ENCODE measurements at places on chromosomes 3 and 15.

GRCh38 chr3:54421943-54422342 lies 299.6 kb downstream of the CACNA2D3 start:
- no peak for DNase-seq

GRCh38 chr3:125644036-125645005 lies 49.0 kb upstream of the OSBPL11 start:
- DNase-seq, result no peak

DNA sequence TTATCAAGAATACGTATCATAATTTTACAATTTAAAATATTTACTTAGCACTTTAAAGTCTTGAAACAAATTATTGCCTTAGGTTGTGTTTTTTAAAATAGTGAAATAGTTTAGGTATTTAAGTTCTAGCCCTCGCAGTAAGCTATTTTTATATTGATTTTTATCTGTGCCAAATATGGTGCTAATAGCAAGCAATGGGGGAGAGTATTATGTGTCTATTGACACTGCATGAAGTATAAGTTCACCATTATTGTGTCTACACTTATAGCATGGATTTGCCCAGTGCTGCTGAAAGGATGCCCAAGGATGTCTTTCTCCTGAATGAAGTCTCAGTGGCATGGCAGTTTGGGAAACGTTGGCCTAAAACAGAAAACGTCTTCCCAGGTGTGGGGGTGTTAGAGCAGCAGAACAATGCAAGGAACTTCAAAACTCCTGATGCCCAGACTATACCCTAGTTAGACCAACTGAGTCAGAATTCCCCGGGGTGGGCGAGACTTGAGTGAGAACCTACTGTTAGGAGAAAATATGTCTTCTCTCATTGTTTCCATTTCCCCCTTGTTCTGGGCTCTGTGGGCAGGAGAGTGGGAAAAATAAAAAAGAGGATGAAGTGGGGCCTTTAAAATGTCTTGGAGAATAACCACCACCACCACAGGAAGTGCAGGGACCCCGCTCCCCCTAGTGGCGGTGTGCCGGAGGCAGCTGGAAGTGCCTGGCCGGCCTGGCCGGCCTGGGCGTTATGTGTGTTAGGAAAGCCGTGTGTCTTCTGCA lies 104.2 kb upstream of the SLC7A14 start:
- DNase-seq, result peak; percentile 52

DNA sequence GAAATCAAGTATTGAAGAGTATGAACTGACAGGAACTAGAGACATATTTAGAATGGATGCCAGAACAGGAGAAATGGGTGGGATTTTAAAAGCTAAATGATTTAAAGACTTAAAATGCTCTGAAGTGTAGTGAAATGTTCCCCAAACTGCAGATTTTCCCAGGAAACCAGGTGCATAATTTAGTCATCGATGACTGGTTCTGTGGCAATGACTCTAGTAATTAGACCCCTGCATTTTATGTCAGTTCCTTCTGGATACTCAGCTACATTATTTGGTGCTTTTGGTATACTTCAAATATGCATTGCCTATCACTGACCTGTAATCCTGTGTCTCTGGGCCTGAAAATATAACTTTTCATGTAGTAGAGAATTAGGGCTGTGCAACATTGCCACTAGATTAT lies 16.8 kb downstream of the AGTR1 start:
- DNase-seq, result no peak
